ENCODE measurements at places on chromosomes 4 and X.

DNA sequence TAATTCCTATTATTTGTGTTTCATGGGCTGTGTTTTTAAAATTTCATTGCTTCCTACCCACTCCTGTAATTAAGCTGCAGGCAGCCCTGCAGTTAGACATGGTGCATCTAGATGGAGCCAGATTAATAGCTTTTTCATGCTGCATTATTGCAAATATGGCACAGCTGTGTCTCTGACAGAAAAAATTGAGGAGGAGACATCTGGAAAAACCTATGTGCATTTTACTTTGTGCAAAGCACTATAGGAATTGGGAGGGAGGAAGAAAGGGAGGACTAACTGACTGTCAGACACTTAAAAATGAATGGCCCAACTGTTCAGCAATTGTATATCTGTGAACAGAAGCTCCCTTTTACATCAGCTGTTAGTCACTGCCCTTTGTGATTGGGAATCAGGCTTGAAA lies 8.1 kb upstream of the RPGR start:
- no peak for DNase-seq

- no peak for DNase-seq
These were observed 20.6 kb downstream of the CAMK2D start for GRCh38 chr4:113740857-113741379.

- DNase-seq = no peak
These were observed 636.6 kb downstream of the MID1IP1 start for GRCh38 chrX:39437670-39438441.

DNA sequence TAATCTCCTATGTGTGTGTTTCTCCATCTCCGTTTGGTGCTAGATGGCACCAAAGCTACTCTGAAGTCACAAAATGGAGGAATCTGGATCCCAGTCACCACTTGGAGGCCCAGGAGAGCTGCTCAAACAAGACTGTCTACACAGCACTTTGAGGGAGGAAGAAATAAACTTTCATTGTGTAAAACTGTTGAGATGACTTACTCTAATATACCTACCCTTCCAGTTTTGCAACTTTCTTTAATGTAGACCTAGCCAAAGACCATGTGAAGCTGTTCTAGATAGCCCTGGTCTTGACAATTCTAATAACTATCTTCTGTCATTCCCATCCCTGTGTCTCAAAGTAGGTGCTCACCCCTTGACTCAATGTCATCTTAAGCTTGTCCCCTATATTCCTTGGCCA lies 52.8 kb upstream of the TAB3 start:
- DNase-seq = no peak

DNA sequence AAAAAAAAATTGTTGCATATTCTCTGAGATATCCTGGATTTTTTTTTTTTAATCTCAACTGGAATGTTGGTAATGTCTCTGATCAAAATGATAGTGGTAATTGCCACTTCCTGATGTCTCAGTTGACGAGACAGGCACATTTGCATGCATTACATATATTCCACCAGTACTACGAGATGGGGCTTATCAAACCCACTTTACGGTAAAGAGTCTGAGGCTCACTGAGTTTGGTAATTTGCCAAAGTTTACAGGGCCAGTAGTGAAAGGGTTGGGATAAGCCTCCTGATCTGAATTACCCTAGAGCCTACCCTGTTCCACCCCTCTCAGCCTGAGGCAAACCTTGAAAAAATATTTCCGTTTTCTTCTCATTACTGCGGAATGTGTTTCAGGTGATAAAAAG lies 5.3 kb downstream of the MAGEB2 start:
- no peak for DNase-seq

- DNase-seq = no peak
These were observed 4.9 kb downstream of the ACSL4 start for GRCh38 chrX:109728173-109728535.

DNA sequence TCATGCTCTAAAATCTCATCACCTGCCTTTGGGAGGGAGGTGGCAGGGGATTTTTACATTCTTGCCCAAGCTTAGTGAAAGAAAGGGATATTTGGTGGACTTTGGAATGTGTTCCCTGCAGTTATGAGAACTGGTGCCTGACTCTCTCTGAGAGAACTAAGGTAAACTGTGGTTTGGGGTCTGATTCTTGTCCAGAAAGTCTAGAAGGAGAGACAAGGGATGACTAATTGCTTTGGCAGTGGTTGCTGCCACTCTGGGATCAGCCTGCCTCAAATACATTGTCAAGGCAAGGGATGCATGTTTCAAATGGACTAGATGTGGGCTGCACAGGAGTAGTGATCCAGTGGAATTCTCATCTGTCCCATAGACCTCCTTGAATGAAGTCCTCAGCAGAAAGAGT lies 115.2 kb downstream of the DDIT4L start:
- DNase-seq = no peak

DNA sequence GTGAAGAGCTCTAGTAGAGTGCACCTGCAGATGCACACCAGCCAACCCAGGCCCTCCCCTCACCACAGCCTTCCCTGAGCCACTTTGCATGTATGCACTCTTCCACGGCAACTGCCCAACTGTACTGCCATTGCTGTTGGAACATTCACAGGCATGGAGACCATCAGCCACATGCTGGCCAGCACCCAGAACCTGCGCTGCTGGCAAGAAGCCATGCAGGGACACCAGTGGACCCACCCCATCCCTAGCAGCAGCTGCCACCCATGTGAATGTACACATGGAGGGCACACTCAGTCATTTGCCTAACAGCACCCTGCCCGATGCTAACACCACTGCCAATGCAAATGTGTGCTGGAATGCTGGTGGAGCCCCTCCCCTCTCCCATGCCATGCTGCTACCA lies 35.6 kb downstream of the FAM47B start:
- no peak for DNase-seq

DNA sequence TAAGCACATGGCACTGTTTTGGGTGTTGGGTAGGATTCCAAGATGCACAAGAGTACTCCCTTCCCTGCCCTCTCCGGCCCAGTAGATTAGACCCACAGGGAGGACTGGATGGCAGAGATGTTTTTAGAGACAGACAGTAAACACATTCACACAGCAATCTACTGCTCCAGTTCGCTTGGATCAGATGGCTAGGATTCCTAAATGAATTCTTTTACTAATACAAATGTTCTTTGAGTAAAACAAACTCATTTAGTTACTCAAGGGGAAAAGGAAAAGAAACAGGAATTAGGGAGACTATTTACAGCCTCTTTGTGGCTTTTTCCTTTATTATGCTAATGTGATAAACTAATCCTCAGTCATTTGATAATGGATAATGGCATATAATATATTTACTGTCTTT lies 5.9 kb downstream of the SNX25 start:
- DNase-seq = no peak

DNA sequence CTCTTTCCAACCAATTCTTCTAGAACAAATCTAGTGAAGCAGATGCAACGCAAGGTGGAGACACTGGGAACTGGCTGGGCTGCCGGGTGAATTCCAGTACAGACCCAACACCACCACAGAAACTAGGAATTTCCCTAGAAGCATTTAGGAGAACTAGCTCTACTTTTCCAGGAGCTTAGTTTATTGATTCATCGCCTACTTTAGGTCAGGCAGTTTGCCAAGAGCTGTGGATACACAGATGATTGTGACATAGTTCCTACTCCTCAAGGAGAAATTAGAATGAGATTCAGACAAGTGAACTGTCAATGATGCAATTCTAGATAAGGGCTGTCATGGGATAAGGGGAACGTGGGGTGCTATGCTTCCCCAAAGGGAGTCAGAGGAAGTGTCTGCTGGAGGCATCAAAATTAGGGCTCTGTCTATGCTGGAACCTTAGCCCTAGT lies 350.0 kb downstream of the CAMK2D start:
- no peak for DNase-seq

GRCh38 chrX:10017872-10018271 lies 50.7 kb downstream of the CLDN34 start:
- DNase-seq = no peak

DNA sequence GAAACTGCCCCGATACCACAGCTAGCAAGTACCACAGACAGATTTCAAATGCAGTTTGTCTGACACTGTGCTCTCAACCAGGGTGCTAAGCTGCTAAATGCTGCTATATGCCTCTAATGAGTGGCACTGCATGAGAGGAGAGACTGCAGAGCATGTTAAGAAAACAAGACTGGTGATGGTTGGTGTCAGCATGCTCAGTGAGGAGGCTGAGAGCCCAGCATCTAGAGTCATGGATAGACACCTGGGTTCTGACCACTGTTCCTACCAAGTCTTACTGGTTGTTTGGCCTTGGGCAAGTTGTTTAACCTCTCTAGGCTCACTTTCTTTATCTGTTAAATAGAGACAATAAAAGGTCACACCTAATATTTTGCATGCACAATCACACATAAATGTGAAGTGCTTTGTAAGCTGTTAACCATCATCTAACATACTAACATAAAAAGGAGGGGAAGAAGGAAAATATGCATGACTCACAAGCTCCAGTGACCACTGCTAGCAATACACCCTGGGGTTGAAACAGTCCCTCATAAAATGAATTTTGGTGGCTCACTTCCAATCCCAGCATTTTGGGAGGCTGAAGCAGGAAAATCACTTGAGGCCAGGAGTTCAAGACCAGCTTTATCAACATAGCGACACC lies 20.7 kb downstream of the HHIP start:
- DNase-seq = no peak

Measured in T-cell (primary cell).